ENCODE measurements at places on chromosomes 12 and 14. TPM values are rescaled to one million over a fixed set of nuclear protein-coding genes. Genes with fewer than 3 reads are reported as not detected.

HCAR1 gene
- not detected for total RNA-seq

ASIC1 gene
- 3.5 TPM for total RNA-seq

TAS2R7 gene
- not detected for total RNA-seq

DYNC1H1 gene
- 651 TPM for total RNA-seq

SDR9C7 gene
- total RNA-seq, result not detected

RNF34 gene
- 92.3 TPM for total RNA-seq

VPS33A gene
- 16.9 TPM for total RNA-seq

MANSC4 gene
- total RNA-seq, result not detected

SERPINA1 gene
- 46.3 TPM for total RNA-seq

PLEKHG7 gene
- not detected for total RNA-seq

KLRG1 gene
- not detected for total RNA-seq

PTPN6 gene
- total RNA-seq, result 28.7 TPM

SIX6 gene
- not detected for total RNA-seq

CLEC2B gene
- total RNA-seq, result 29.6 TPM

AKAP3 gene
- total RNA-seq, result 0.29 TPM

GRCh38 chr14:102087762-102088011 is 843 bp upstream of the HSP90AA1 start:
- no peak for DNase-seq

DNA sequence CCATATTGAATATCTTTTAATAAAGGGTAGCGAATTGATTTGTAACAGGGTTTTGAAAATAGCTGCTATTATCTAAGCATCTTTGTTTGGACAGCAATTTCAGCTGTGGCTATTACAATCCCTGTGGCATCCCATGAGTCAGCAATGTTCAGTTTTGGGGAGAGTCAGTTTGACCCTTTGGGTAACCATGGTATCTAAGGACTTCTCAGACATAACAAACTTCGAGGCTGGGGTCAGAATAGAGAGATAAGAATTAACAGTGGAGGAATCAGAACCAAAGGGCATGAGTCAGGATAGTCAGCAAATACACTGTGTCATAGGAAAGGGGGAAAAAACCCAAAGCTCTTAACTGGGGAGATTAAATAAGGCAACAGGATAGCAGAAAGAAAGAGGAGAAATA is 11.7 kb upstream of the PTHLH start:
- no peak for DNase-seq

GRCh38 chr12:15662303-15662980 is 126.7 kb downstream of the EPS8 start:
- no peak for DNase-seq

- no peak for DNase-seq
These were observed 4.4 kb downstream of the KRT3 start for GRCh38 chr12:52791271-52792184.

- no peak for DNase-seq
These were observed 49.2 kb downstream of the ACACB start for GRCh38 chr12:109165599-109165998.

- peak; percentile 76 for DNase-seq
These were observed 46.7 kb downstream of the TMCC3 start for GRCh38 chr12:94603434-94604365.

DNA sequence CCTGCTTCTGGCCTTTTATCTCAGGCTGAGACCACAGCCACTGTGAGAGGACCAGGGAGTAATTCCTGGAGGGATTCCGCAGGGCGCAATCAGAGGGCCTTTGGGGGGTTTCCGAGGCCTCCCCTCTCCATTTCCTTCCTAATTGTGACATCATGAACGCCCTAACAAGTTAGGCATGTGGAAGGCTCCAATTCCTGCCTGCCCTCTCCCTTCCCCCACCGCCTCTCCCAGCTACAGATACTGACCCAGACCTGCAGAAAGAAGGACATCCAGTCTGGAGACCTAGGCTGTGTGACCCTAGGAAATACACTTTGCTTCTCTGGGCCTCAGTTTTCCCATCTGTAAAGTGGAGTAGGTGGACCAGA is 637.9 kb downstream of the MED13L start:
- DNase-seq, result no peak

DNA sequence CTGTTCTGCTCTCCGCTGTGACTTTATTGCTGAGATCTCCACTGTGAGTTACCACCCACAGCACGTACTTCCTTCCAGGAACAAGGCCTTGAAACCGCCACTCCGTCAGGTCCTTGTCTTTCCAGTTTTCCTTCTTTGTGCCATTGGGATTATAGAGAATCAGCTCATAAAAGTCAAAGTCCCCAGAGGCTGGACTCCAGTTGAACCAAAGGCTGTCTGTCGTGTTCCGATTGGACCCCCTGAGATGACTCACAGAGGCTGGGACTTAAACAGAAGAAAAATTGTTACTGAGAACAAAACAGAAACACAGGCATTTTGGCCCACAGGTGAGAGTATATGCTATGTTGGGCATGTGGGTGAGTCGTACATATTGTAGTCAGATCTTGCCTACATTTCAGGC is 76.6 kb downstream of the PTPRB start:
- DNase-seq, result no peak

GRCh38 chr14:63901434-63902085 is 48.8 kb downstream of the SYNE2 start:
- DNase-seq, result no peak

DNA sequence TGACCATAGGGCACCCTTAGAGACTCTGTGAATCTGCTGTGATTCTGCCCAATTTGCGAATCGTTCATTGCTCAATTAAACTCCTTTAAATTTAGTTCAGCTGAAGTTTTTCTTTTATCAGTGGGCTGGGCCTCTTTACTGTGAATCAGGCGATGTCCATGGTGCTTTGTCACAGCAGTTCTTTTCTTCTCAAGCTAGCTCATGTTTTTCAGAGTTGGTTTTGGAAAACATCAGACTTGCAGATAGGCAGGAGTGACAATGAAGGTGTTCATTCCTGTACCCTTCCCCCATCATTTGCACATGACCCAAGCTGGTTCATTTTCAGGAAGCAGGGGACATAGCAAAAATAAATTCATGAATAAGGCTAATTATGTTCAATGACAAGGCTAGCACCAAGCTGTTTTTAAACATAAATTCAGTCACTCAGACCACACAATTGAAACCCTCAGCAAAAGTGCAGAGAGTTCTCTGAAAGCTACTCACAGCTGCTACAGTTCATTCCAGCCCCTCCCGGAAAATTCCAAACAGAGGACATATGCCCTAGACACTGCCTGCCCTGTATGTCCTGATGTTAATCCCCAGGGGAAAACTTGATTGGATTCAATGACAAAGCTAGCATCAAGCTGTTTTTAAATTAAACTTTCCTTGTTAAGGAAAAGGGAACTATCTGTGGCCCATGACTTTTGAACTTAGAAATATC is 383.3 kb downstream of the C12orf75 start:
- DNase-seq, result no peak

- no peak for DNase-seq
These were observed 57.5 kb upstream of the GARIN2 start for GRCh38 chr14:67131691-67132090.

GRCh38 chr12:94053676-94054075 is 94.7 kb upstream of the PLXNC1 start:
- no peak for DNase-seq

- peak; percentile 77 for DNase-seq
These were observed 4.2 kb upstream of the BAZ2A start for GRCh38 chr12:56634242-56634836.

- no peak for DNase-seq
These were observed 1006.4 kb upstream of the TMEM132C start for GRCh38 chr12:127260531-127260930.

DNA sequence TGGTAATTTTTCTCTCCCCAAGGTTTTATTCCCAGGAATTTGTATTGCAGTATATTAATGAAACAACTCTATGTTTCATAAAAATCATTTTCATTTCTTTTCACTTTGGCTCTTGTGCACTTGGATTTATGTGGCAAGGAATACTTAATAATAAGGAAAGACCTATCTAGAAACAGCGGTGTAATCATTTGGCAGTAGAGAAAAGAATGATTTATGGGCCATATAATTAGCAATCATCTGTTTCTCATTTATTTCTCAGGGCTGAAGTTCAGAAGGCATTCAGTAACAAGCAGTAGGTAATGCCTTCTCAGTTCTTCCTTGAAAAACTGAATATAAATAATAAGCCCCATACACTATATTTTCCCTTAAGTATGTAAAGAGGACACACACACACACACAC is 172.6 kb downstream of the ANO4 start:
- DNase-seq, result no peak

DNA sequence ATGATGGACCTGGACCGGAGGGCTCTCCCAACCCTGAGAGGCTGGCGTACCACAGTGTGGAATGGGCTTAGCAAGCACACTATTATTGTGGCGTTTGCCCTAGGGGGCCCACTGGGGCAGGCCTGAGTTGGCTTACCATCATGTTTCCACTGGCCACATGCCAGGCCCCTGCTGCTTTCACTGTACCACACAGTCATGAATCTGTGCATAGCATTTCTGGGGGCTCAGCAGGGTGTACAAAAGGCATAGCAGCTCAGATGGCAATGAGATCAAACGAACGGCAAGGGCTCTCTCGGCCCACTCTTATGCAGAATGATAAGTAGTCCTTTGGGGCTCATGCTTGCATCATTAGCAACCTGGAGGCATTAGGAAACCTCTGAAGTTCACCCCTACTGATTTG is 137.0 kb upstream of the HIF1A start:
- no peak for DNase-seq

- DNase-seq, result no peak
These were observed 117.7 kb downstream of the OTOGL start for GRCh38 chr12:80217011-80217535.

DNA sequence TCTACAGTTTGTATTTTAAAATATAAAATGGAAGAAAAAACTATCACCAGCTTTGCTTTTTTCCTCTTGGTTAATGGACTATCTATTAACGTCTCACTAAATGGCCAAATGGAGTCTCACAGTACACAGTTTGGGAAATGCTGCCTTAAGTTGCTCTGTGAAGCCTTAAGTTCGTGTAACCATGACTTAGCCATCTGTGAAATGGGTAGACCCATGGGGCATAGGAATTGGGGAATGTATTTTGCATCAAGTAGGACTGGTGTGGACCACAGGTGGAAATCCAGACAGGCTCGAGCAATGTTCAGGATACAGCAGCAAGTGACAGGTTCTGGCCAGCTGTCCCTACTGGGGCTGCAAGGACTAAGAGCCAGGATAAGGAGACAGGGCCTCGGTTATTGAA is 4.8 kb downstream of the P2RX7 start:
- no peak for DNase-seq

GRCh38 chr12:48695859-48696258 is 13.8 kb upstream of the KANSL2 start:
- DNase-seq, result no peak

DNA sequence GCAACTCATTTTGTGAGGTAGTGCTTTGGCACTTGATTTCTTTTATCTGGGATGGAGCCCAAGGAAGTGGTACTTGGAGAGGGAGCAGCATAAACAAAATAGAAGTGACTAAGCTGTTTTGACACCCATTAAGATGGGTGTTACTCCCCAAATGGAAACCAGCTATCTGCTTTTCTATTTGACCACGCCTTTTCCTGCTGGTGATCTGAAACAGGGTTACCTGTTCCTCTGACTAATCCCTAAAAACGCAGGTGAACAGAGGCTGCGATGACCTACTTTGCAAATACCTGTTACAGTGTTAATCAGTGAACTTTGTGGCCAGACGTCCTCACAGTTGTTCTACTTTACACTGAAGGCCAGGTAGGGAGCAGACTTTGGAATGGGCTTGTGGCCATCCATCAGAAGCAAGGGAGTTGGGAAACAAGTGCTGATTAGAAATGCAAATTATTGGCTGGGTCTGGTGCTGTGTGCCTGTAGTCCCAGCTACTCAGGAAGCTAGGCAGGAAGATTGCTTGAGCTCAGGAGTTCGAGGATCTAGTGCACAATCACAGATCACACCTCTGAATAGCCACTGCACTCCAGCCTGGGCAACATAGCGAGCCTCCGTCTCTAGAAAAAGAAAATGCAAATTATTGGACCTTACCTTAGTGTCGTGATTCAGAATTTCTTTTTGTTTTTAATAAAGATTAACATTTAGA is 58.3 kb upstream of the HECTD1 start:
- DNase-seq, result peak; percentile 66

DNA sequence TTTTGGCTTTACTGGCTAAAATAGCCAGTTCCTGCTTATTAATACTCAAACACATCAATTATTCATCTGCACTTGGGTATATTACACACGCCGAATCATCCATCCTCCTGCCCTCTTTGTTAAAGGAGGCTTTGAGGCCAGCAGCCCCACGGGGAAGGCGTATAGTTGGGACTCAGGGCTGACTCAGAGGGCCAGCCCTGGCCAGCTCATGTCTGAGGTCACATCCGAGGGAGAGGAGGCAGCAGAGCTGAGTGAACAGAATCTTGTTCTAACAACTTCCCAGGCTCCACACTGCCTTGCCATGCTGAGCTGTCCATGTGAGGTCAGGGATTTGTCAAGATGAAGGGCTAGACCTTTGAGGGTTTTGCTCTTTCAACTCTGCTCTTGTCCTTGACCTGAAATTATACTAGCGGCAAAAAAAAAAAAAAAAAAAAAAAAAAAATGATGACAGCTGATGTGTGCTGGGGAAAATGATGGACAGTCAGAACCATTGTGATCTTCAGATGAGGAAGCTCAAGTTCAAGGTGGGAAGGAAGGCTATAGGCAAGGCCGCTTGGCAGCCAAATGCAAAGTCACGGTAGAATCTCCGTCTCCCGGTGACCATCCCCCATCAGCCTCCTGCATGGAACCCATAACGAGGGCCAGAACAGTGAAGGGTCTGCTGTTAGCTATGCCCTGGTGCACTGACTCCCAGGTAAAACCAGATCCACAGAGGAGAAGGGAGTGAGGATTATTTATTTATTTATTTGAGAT is 12.5 kb upstream of the MARK3 start:
- peak; percentile 30 for DNase-seq

GRCh38 chr12:106914796-106915634 is 40.7 kb upstream of the TMEM263 start:
- no peak for DNase-seq

DNA sequence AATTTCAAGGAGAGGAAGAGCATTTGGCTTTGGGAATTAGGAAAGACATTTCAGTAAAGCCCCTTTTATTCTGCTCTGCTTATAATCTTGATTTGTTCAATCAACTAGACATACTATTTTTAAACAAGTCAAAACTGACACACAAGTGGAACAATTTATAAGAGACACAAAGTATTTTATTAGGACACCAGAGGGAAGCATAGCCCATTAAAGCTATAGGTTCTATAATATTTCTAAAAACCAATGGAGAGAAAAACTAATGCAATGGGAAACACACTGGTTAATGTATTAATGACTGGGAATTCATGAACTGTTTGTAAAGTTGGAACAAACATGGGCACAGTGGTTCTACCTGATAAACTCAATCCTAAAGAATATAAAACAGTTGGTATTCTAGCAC is 15.3 kb upstream of the CERS5 start:
- no peak for DNase-seq

- no peak for DNase-seq
These were observed 30.1 kb upstream of the RESF1 start for GRCh38 chr12:31929027-31929526.

DNA sequence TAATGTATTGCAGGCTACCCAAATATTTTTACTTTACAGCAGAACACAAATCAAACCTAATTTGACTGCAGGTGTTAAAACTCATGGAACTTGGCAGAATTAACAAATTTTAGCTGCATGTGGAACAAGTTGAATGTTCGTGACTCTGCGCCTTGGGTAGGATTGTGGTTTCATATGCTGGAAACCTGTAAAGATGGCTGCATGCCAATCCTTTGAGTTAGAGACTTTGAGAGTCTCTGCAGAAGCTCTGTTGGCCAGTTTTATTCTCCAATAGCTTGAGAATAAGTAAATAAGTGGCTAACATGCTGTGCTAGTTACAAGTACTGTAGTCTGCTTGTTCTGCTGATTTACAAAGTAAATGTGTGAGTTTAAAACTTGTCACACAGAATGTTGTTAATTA is 77.8 kb downstream of the PDE6H start:
- no peak for DNase-seq

- DNase-seq, result no peak
These were observed 29.2 kb downstream of the TMEM229B start for GRCh38 chr14:67459336-67459735.
